ENCODE measurements at places on chromosomes 6 and 20.

- DNase-seq, result no peak
Observed at GRCh38 chr20:32507998-32508774, 76.9 kb downstream of the NOL4L start.

DNA sequence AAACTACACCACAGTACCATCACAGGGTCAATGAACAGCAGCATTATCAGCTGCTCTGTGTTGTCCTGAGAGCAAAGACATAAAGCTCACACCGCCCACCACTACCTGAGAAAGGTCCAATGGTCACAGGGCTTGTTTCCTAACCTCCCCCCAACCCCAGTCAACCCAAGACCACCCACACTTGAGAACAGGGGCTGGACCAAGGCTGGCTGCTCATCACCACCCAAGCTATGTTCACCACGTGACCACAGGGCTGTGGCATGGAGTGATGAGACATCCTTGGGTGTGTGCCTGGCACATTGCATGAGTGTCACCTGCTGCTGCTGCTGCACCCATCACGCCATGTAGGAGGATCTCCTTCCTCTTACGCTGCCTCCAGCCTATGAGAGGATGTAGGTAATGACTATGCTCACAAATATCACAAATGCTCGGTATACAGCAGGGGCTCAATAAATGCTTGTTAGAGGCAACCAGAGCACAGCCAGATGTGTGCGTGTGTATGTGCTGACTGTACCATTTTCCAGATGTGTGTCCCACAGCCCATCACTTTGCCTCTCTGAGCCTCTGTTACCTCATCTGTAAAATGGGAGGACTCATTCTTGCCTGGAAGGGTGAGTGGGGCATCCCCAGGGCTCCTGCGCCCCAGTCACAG, 23.3 kb upstream of the SIRPA start:
- no peak for DNase-seq

- DNase-seq, result no peak
Observed at GRCh38 chr20:9884061-9884460, 45.2 kb upstream of the PAK5 start.

GRCh38 chr20:63154395-63154794, 61.5 kb downstream of the YTHDF1 start:
- no peak for DNase-seq

DNA sequence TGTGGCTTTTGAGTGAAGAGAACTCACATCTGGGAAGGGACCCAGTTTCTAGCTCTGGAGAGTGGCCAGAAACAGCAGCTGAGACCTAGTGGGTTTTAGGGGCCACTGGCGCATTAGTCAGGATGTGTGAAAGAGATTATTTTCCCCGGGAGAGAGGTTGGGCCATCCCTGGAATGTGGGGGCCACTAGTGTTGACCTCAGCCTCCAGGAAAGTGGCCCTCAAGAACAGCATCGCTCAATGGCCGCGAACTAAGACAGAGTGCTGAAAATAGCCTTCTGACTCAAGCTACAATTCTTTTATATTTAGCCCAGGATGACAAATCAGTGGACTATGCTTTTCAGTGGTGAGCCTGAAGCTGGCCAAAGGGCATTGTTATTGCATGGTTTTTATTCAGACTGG, 210.4 kb upstream of the RNF24 start:
- no peak for DNase-seq

DNA sequence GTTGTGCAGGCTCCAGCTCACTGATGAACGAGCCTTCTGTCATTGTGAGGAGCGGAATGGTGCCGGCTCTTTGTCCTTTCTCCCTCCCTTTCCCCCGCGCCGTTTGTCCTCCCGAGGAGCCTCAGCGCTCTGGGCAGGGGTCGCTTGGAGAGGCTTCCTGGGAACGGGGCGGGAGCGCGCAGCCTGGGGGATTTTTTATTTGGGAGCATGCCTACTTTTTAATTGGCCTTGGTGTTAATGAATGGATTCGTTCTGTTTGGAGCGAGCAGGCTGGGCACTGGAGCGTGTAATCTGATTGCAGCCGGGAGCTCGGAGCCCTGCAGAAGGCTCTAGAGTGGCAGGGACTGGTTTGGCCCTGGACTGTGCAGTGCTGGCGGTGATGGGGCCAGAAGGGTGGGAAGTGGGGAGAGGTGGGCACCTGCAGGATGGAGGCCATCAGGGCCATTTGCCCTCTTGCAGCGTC, 118.8 kb downstream of the CDH4 start:
- DNase-seq, result no peak

- no peak for DNase-seq
Observed at GRCh38 chr6:151181706-151182363, 57.9 kb upstream of the AKAP12 start.

DNA sequence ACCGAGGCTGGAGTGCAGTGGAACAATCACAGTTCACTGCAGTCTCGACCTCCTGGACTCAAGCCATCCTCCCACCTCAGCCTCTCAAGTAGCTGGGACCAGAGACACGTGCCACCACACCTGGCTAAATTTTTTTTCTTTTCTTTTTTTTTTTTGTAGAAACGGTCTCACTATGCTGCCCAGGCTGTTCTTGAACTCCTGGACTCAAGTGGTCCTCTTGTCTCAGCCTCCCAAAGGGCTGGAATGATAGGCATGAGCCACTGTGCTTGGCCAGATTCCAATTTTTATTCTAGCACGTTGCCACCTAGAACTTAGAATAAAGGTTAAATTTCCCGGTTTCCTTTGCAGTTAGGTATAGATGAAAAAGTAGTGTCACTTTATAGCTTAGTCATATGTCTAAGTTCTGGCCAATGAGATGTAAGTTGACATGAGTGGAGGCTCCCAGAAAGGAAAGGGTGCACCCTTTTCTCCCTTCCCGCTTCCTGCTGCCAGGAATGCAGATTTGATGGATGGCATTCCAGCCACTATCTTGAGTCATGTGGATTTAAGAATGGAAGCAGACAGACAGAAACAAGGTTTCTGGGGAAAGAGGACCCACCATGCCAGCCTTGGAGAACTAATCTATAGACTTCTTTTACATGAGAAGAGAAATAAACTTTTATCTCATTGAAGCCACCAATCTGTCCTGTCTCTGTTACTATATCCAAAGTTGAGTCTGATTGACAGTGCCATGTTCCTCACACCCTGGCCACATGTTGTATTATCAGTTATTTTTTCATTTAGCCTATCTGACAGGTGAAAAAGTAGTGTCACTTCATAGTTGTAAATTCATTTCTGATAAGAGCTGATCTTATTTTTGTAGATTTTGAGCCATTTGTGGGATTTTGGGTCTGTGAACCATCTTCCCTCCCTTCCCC, 60.6 kb upstream of the NCOA3 start:
- no peak for DNase-seq
